ENCODE measurements at places on chromosomes 11 and 22.

DNA sequence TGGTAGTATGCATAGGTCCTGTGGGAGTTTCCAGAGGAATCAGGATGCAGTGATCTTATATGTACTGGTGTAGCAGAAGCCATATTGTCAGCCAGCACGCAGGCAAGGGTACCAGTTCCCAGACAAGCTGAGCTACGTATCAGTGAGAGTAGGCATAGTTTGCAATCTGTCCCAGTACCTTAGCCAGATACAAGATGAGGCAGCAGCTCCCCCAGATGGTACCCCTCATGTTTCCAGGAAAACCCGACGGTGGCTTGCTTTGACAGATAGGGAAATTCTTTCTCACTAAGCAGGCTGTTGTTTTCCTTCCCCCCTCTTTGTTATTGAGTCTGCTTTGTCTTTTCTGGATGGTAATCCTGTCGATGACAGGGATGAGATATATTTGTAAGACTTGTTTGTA is 109.7 kb upstream of the RRM1 start:
- no peak for DNase-seq

- no peak for DNase-seq
Measured at GRCh38 chr22:31980628-31981027, 36.3 kb downstream of the YWHAH start.

DNA sequence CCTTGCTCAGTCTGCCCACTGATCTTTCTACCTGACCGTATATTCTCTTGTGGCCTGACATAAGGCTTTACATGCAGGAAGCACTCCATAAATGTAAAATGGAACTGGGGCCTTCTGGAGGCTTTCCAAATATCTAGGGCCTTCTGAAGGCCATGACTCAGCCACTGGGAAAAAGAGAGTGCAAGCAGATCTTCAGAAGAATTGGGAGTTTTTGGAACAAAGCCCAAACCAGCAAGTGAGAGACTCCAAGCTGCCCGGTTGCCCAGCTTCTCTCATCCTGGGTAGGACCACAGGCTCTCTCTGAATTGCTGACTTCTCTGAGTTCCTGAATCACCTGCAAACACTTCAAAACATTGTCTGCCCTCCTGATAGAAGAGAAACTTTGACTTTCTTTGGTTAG is 107.9 kb upstream of the BMAL1 start:
- DNase-seq: no peak

DNA sequence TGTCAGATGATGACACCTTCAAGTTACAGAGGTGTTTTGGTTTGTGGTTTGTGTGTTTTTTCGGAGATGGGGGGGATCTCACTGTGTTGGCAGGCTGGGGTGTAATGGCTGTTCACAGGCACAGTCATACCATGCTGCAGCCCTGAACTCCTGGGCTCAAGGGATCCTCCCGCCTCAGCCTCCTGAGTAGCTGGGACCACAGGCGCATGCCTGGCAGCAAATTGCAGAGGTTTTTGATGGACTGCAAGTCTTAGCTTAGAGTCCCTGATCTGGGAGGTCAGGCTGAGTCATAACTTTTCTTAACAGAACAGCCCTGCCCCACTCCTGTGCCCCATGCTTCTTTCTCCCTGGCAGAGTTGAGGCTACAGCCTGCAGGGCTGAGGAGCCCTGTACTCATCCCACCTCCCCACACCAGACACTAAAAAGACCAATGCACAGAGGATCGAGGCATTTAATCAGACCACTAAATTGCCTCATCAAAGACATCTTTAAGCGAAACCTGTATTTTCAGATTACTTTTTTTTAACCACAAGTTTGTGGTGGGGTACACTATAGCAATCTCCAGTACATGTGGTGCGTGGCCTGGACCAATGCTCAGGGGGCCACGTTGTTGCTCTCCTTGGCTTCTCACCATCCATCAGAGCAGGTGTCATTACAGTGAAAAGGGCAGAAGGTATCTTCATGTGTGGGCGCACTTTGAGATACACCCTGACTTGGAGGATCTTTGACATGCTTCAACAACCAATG is 17.1 kb upstream of the ADORA2A start:
- no peak for DNase-seq

GRCh38 chr11:8180469-8180868 is 11.6 kb upstream of the RIC3 start:
- no peak for DNase-seq

- no peak for DNase-seq
Measured at GRCh38 chr11:118634431-118635236, 27.2 kb downstream of the PHLDB1 start.

DNA sequence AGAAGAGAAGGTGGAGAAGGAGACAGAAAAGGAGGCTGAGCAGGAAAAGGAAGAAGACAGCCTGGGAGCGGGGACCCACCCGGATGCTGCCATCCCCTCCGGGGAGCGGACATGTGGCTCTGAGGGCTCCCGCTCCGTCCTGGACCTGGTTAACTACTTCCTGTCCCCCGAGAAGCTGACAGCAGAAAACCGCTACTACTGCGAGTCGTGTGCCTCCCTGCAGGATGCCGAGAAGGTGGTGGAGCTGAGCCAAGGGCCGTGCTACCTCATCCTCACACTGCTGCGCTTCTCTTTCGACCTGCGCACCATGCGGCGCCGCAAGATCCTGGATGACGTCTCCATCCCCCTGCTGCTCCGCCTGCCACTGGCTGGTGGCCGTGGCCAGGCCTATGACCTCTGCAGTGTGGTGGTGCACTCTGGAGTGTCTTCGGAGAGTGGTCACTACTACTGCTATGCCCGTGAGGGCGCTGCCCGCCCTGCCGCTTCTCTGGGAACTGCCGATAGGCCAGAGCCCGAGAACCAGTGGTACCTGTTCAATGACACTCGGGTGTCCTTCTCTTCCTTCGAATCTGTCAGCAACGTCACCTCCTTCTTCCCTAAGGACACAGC is 21.4 kb downstream of the USP35 start:
- no peak for DNase-seq

DNA sequence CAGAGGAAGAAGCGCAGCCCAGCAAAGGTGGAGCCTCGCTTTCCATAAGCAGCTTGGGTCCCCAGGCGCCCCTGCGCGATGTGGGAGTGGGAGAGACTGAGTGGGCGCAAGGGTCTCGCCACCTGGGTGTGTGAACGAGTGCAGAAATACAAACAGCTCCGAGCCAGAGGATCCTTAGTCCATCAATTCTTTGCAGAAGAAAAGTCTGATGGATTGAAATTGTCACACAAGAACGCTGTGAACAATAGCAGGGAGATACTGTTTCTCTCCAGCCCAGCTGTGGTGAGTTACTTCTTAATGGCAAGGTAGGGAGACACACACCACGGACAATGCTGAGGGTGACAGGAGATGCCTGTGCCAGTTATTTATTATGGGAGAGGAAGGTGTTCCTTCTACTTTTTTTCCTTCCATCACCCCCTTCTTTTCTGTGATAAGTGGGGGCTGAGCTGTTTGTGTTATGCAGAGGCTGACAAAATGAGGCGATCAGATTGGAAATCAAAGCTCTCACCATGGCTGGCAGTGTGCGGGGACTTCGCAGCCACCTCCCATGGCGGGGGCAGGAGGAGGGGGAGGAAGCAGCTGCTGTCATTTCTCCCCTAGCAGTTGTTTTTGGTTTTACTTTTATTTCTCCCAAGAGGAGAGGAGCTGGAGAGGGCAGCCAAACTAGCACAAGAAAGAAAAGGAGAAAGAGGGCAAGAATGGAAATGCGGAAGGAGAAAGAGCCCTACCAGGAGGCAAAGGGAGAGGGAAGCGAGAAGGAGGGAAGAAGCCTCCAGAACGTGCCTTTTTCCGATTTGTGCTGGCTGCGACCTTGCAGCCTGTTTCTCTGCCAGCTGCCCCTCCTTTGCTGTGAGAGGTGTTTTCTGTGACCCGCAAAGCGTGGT is 755.8 kb downstream of the NTM start:
- no peak for DNase-seq

DNA sequence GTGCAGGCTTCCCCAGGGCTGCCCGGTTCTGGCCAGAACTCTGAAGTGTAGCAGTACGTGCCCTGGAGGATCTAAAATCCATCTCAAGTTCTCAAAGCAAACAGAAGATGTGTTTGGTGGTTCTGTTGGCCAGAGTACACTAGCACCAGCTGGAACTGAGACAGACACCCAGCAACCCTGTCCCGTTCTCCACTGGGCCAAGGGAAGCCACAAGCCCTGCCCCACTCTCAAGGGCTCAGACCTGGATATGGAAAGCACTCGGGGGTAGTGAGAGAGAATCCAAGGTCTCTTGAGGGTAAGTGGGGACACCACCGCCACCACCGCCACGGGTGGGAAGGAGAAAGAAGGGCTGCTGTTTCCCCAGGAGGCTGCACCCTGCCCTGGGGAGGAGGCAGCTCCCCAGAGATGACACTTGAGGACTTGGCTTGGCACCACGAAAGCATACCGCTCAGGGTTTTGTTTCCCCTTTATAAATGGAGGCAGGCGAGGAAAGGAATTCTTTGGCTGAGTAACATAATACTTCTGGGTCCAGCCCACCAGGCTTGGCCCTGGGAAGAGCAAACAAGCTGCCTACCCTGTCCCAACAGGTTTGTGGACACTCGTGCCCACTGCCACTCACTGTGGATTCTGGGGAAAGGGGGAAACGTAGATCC is 56.1 kb upstream of the POU2AF1 start:
- no peak for DNase-seq

Data from hypothalamus (tissue), 51 donors.